ENCODE measurements at places on chromosomes 11 and 22.

- DNase-seq: no peak
These were observed 2.1 kb upstream of the KIAA1671 start for GRCh38 chr22:24950272-24950902.

GRCh38 chr11:30608534-30608933 lies 22.4 kb upstream of the MPPED2 start:
- DNase-seq: no peak

- DNase-seq: no peak
These were observed 60.6 kb downstream of the FAM83F start for GRCh38 chr22:40055143-40055883.

GRCh38 chr11:132822276-132822675 lies 710.0 kb downstream of the OPCML start:
- DNase-seq: no peak

GRCh38 chr11:108871152-108871551 lies 206.3 kb downstream of the DDX10 start:
- no peak for DNase-seq

DNA sequence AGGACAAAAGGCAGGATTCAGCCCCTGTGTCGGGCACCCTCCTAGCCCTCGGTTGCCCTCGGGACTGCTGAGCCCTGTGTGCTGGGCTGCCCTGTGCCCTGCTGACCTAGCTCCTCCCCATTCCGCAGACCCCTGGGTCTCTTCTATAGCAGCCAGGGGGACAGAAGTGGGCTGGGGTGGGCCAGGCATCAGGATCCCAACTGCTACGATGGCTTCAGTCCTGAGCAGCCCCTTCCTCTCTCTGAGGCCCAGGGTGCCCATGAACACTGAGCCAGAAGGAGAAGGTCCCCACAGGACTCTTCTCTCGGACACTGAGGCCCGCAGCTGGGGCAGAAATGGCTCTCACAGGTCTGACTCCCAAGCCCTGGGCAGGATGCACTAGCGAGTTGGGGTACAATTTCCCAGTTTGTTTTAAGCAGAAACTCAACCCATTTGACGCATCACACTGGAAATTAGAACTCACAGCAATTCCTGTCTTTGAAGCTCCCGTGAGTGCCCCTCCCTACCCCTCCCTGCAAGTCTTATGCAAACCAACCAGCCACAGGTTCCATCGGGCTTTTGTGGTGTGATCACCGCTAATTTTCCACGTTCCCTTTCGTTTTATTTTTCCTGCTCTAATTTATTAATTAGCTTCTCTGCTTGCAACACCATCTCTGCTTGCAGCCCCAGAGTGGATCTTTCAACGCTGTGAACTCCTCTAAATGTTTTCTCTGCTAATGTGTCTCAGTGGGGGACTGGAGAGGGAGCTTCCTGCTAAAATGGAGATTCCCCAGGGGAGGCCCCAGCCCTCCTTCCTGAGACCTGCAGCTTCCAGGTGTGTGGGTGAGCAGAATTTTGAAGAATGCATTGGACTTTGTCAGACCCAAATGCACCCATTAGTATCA lies 56.7 kb downstream of the PHF21B start:
- DNase-seq: no peak

- DNase-seq: no peak
These were observed 2.9 kb downstream of the SLC16A8 start for GRCh38 chr22:38080850-38081635.

DNA sequence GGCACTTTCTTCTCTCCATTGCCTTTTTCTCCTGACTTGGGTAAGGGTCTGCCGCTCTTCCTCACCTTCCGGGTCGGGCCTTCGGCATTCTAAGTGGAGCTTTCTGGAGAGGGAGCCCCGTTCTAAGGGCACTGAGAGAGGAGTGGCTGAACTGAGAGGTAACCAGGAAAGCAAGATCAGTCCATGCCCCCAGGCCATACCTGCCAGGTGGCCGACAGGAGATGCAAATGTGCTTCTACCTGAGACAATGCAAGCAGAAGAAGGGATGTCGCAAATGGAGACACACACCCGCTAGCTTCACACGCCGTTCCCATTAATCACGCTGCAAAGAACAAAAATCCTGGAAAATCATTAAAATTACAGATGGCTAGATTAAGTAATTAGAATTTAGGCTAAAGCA lies 156.4 kb upstream of the TBCEL start:
- DNase-seq: no peak

- no peak for DNase-seq
These were observed 52.8 kb downstream of the BCR start for GRCh38 chr22:23233084-23233531.

Data from stimulated activated CD4-positive, alpha-beta T cell treated with anti-CD3 and anti-CD28 coated beads, Interleukin-1b, Interleukin-23, amount 100 ng/mL, for 24 hours (primary cell).